Glomerular endothelial cell (primary cell): ENCODE measurements at places on chromosomes 1 and 21.

DNA sequence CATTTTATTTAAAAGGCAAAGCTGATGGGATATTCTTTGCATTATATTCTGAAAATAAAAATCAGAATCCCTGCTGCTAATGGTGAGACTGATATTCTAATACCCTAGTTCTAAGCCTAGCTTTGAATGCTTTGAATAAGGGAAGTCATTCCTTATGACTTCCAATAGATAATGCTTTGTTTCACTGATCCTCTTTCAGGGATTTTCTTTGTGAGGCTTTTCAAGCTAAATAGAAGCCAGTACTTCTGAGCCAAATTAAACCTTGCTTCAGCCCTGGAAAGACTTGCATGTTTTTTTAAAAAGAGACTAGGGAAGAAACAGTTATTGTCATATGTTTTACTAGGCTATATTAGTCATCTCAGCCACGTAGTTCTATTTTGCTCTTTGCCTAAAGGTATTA lies 68.5 kb upstream of the CACYBP start:
- no peak for DNase-seq

DNA sequence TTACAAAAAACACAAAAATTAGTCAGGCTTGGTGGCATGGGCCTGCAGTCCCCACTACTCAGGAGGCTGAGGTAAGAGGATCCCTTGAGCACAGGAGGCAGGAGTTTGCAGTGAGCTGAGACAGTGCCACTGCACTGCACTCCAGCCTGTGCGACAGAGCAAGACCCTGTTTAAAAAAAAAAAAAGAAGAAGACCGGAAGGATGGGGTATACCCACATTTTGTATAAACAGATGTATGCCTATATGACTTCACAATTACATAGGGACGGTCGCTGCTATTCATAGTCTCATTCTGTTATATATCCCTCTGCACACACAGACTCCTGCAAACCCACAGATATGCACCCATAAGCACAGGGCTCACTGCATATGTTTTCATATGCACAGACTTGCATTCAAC lies 12.7 kb downstream of the LCK start:
- no peak for DNase-seq

DNA sequence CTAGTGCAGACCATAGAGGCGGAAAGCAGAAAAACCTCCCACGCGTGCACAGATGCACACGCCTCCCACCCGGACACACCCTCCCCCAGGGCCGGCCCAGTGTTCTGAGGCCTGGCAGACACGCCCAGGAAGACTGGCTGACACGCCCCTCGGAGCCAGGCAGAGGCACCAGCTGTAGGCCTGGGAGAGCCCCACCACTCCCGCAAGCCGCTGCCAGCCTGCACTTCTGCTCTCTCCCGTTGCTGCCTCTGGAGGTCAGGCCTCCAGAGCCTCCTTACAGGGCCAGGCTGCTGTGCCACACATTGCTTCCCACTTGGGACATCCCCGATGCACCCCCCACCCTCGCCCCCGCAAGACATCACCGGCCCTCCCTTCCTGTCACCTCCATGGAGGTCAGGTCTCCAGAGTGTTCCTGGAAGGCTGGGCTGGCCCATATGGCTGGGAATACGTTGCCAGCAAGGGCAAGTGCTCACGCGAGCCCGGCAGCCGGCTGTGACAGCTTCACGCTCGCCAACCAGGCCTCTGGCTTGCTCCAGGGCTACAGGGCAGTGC lies 40.4 kb downstream of the CASZ1 start:
- DNase-seq = no peak

GRCh38 chr1:236064674-236065508 lies at the start of gene NID1:
Gene NID1, minus strand, starts transcription at chr1:236065090. Its CDS starts 11 bp downstream, at chr1:236065079.
- no peak for DNase-seq

- DNase-seq = no peak
Observed at GRCh38 chr1:17624611-17625233, 85.2 kb downstream of the ARHGEF10L start.

GRCh38 chr1:77533660-77534305 lies 148.7 kb downstream of the ZZZ3 start:
- DNase-seq = no peak

DNA sequence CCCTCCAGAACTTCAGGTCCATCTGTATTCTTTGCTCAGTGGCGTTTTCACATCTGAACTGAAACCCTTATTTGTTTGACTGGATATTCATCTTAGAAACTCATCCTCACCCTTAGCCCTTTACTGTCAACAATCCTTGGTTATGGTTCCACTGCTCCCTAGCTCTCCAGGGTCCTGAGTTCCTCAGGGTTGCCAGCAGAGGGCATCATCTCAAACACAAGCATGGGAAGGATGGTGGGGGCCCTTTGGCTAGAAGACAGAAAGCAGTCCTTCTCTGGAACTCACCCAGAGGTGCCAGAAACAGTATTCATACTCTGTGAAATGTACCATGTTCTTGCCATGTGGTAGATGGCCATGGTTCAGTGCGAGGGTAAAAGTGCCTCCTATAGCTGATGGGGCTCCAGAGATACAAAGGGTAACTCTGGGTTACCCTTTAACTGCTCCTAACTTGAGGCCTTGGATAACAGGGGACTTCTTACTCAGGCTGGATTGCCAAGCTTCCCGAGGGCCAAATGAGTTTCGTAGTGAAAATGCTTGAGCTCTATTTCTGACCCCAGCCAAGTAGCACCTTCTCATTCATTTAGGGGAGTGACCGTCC lies 11.3 kb downstream of the NCSTN start:
- DNase-seq = no peak

DNA sequence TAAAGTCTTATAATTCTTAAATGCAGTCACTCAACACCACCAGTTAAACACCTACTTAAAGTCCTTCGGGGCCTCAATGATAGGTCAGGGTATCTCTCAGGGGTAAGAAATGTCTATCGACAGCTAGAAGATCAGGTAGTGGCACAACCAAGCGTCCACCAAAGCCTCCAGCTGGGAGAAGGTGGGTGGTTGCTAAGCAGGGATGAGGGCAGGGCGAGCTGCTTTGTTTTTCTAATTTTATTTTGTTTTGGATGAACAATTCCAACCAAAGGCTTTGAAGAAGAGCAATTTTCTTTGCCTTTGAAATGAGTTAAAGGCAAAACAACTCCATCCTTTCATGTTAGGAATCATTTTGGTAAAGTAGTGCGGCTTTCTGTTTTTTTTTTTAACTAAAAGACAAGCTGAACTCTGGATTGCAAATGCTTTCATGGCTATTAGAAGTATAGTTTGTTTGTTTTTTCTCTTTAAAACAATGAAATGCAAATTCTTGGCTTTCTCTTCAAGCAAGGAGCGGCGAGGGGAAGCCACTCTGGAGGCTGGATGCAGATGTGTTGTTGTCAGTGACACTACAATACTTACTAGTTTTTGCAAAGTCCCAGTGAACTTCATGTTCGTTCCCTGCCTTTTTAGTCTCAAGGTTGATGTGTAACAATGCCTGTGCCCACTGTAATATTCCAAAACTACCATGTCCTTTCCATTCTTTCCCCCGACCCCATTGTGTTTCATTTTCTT lies 106.0 kb downstream of the MRPS6 start:
- DNase-seq = no peak

- DNase-seq = no peak
Observed at GRCh38 chr1:6329851-6330250, 63.7 kb downstream of the ACOT7 start.

GRCh38 chr1:45787905-45788304 lies 15.5 kb upstream of the MAST2 start:
- no peak for DNase-seq

DNA sequence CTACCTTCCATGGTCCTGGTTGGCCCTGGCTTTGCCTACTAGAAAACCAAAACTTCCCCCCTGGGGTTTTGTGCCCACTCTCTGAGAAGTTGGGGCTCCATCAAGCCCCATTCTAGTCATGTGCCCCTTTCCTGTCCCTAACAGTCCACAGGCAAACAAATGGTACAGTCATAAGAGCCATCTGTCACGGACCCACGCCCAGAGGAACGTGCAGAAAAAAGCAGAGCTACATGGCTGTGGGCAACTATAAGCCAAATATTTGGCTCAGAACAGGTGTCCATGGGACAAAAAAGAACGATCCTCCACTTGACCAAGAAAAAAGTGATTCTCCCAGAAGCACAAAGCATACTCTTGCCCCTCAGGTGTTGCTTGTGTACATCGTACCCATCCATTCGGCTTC lies 14.6 kb upstream of the TRNAU1AP start:
- no peak for DNase-seq

DNA sequence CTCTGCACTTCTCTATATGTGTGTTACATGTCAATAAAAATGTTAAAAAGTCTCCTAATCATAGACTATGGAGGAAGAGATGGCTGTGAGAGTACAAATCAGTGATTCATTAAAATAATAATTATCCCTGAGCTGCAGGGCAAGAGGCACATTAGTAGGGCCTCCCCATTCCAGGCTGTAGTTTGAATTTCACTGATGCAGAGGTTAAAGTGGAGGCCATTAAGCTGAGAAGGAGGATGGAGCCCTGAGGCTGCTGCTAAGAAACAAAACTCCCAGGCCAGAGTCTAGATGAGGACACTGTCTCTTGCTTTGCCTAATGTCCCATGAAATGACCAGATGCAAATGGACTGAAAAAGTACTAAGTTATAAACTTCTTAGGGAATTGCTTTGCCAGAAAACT lies 89.1 kb upstream of the WDR26 start:
- DNase-seq = no peak

DNA sequence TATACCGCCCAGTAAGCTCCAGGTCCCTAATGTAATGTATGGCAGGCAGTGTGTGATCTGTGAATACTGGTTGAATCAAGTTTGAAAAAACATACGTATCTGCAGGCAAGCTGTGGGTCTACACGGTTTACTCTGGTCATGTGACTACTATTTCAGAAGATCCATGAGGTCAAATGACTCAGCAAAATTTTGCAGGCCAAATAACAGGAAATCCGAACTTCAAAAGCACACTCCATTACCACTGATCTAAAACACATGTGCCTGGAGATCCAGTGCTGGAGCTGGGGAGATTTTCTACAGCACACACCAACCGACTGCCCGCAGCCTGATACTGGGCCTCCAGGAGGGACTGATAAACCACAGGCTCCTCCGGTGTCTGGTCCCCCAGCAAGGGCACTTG lies 64.5 kb upstream of the SLC44A3 start:
- no peak for DNase-seq

DNA sequence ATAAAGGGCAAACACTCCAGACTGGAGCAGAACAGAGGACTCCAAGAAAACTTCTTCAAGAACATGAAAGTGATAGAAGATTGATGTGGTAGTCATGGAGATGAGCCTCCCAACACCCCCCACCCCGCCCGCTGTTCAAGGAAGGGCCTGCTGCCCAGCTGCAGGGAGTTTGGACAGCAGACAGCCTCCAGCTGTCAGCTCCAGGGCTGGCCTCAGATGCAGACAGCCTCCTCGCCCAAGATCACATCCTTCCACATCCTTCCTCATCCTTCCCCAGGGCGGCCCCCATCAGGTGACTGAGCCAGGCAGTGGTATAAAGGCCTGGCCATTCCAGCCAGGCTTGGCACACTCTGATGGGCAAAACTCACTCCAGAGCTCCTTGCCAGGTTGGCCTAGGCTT lies 24.6 kb downstream of the HMGN2 start:
- DNase-seq = no peak

DNA sequence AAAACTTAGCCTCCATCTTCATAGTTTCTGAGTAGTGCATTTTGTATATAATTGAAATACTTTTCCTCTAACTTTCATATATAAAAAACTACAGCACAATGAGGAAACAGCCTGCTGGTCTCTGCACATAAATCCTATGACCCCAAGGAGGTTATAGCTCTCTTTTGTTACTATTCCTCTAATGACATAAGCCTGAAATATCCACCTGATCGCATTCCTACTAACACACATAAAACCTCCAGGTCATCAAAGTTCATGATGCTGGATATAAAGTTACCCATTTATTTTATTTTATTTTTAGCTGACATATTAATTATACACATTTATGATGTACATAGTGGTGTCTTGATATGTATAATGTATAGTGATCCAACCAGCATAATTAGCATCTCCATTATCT lies 1042.0 kb upstream of the B3GALT2 start:
- no peak for DNase-seq

- no peak for DNase-seq
Observed at GRCh38 chr1:5617179-5617520, 375.1 kb downstream of the NPHP4 start.

- no peak for DNase-seq
Observed at GRCh38 chr1:232917053-232917452, 33.4 kb upstream of the NTPCR start.

DNA sequence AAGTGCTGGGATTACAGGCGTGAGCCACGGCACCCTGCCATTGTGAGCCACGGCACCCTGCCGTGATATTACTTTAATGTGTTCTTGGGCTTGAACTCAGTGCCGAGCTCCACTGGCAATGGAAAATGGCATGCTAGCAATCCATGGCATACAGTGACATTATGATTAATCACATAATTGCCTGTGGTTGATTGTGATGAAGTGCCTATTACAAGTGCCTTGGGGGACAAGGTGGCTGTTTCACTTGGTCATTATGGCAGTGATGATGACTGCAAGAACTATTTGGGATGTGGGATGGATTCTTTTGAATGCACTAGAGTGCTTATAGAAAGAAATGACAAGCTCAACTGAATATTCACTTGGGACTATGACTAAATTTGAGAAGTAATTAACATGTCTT lies 22.3 kb upstream of the HPCAL4 start:
- no peak for DNase-seq

DNA sequence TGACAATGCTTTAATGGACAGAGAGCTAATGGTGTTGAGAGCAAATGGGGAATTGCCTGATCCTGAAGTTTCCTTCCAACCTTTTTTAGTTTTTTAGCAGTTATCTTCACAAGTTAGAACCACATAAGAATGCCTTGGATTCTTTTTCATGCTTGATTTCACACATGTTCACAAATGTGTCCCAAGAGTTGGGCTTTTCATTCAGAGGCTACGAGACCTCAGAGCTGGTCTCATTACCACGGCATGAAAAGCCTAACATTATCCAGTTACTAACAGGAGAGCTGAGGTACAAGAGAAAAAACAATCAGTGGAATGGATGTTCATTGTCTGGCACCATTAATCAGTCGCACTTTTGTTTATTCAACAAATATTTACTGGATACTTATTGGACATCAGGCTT lies 340.6 kb downstream of the ZNF326 start:
- no peak for DNase-seq

- no peak for DNase-seq
Observed at GRCh38 chr1:156342166-156342955, 4.0 kb downstream of the TSACC start.

DNA sequence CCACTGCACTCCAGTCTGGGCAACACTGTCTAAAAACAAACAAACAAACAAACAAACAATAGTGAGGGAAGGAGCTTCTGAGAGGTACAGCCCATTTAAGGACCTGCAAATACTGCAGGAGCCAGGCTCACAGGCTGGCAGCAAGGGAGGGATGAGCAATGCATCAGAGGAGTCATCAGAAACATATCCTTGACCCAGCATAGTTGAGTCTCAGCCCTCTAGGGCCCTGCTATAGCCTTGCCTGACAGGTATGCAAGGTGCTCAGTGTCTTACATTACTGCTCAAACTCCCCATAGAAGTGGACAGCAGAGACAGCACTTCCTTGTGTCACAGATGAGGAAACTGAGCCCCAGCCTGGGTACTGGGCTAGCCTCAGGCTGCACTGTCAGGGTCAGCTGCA lies 7.3 kb upstream of the TTC4 start:
- DNase-seq = no peak
